NCI-H460 (cell line): ENCODE measurements at places on chromosomes 7 and 10.

DNA sequence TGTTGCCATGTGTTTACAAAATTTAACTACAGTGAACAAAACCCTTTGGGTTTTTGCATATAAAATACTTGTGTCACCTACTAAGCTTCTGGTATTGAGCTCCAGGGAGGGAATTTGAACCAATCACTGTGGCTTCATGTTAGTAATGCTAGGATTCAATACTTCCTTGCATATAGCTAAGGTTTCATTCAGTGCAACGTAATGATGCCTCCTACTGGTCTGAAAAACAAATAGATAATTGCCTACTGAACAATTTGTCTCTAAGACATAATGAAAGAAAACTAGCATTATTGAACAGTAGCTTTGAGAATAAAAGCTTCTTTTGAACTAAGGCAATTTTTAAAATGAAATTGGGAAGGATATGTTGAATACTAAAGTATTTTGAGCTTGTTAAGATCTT is 244.4 kb downstream of the ZWINT start:
- peak; percentile 40 for DNase-seq

GRCh38 chr10:103040418-103040817 is 122.3 kb downstream of the CNNM2 start:
- DNase-seq, result no peak

DNA sequence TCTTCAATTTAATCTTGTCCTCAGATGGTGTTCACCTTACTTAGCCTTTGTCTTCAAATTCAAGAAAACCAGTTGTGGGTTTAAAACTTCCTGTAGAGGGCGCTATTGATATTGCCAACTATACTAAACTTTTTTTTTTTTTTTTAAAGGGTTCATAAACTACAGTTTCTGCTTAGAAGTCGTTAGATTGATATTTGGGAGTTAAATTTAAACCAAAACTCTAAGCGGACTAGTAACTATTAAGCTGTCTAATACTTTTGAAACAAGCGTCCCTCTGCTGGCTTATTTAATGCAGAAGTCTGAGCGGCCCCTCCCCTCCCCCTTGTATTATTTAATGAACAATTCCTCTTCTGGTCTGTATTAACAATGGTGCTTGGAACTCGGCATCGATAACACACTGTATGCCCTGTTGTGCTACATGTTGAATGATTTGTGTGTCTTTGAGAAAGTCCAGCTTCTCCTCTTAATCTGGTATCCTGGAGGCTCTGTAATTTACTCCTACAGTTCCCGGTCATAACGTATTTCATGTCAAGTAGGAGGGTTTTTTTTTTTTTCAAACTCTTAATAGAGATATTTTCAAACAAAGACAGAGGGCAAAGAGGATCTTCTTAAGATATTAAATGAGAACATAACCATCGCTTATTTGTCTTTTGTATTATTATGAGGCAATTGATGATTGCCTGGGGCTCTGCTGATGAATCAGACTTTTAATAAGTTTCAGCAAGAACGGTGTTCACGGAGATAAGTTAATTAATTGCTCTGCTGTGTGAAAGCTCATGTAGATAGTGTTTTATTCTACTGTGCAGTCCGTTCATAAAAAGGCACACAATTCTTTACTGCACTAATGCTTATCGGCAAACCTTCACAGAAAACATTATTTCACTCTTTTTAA is 22.6 kb upstream of the CREB5 start:
- DNase-seq, result peak; percentile 59

- DNase-seq, result no peak
Observed at GRCh38 chr7:2106924-2107323, 125.8 kb downstream of the MAD1L1 start.

- DNase-seq, result no peak
Observed at GRCh38 chr7:21191321-21192073, 236.4 kb upstream of the SP4 start.

DNA sequence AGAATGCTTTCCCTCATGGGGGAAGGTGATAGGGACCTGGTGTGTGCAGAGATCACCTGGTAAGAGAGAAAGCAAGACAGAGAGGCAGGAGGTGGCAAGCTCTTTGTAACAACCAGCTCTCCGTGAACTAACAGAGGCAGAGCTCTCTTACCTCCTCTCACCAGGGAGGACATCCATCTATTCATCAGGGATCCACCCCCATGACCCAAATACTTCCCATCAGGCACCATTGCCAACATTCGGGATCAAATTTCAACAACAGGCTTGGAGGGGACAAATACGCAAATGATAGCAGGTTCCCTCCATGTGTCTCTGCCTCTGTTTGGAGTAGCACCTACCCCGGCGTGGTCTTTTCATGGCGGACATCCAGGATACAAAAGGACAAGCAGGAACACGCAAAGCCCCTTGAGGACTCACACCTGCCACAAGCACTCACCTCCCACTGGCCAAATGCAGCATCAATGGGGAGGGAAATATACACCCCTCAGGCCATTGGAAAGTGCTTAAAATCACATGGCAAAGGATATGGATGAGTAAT is 431.2 kb upstream of the AUTS2 start:
- DNase-seq, result no peak

- DNase-seq, result no peak
Observed at GRCh38 chr10:133006806-133007205, 64.4 kb upstream of the CFAP46 start.

DNA sequence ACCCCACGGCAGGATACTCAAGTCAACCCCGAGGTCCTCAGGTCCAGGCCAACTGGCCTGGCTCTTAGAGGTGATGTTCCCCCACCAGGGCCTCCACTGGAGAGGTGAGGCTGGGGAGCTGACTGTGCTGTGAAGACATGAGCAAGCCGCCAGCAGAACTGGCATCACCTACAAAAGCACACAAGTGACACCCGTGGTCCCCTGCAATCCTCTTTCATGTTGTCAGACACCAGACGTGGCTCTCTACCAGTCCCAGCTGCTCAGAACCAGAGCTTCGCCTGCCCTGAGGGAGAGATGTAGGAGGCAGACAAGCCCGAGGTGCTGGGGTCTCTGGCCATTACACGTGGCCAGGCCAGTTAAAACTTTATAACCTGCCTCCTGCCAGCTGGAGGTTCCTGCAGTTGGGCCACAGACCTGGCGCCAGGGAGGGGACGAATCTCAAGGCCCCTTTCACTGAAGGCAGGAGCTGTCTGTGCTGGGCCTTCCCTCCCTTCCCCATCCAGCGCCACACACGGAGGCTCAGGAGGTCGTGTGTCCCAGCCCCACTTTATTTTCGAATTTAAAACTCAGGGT is 2.2 kb downstream of the COMTD1 start:
- DNase-seq, result no peak

GRCh38 chr7:45718464-45719330 is 144.5 kb downstream of the ADCY1 start:
- no peak for DNase-seq

DNA sequence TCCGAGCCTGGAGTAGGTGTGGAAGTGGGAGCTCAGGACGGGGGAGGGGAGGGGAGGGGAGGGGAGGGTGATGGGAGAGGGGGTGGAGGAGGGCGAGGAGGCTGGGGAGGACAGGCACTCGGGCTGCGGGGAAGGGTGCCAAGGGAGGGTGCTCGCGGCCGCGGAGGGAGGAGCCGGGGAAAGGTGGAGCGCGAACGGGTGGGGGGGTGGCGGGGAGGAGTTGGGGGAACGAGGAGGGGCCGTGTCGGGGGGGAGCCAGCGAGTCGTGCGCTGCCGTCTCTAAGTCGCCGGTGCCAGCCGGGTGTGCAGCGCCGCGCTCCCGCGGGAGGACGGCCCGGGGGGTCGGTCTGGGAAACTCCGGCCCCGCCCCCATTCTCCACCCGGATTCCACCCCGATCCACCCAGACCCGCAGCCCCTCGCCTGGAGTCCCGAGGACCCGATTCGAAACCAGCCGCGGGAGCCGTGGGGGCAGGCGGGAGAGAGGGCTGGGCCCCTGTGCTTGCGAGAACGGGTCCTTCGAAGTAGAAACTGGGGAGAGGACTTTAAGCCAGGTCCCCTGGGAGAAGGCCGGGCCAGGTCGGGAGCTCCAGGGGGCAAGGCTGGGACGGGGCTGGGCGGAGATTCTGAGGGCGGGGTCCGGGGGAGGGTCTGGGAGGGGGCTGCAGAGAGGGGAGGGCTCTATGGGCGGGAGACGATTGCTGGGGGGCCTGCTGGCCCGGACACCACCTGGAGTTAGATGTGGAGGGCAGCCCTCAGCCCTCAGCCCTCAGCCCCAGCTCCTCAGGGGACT is at the start of gene ZNF467:
Gene ZNF467 (minus strand): TSS at position 143 of the 791 bp plus-strand sequence. CDS start 2,556 bp downstream, outside the sequence.
- no peak for DNase-seq

DNA sequence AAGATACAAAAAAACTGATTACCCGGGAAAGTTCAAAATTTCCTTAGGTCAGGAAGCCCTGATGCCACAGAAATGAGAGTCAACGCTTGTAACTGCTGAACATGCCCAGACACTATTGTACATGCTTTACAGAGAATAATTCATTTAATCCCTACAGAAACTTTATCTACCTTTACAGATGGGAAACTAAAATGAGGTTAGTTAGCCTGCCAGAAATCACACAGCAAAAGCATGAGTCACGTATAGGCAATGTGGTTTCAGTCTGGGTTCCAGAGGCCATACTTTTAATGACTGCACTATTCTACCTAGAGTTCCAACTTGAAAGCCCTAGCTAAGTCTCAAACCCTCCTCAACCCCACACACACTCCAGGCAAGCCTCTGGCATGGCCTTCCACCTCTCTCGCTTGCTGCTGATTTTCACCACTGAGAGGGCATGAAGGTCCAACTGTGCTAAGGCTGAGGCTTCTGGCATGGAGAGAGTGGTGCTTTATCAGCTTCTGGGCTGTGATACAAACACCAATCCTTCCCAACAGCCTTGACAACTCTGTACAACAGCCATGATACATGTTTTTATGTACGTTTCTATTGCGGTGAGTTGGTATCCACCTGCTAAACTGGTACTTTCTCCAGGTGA is 1011.2 kb upstream of the GHITM start:
- DNase-seq, result no peak

DNA sequence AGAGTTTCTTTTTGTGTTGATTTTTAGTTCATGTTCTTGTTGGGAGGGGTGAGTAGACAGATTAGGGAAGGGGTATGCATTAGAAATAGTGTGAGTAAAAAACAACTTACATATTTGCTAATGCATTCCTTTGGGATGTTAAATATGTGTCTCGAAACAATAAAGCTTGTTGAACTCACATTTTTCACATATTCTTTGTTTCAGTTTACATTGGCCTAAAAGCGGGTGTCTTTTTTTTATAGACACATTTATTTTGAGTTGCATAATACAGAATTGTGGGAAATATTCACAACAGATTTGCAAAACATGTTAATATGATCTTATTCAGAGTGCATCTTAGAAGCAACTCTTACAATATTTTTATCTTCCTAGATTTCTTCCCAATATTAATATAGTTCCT is 337.5 kb upstream of the CNTNAP2 start:
- no peak for DNase-seq

GRCh38 chr7:78169992-78170391 is 371.4 kb downstream of the PHTF2 start:
- DNase-seq, result no peak

DNA sequence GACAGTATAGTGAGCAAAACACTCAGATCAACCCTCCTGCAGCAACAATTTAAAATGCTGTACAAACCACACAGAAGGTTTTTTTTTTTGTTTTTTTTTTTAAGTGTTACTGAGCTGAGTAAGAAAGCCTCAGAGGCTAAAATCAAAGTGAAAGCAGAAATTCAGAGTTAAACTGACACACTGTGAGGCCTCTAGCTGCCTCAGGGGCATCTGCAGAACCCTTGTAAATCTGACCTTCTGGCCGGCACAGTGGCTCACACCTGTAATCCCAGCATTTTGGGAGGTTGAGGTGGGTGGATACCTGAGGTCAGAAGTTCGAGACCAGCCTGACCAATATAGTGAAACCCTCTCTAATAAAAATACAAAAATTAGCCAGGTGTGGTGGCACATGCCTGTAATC is 7.4 kb upstream of the GNA12 start:
- DNase-seq, result no peak

DNA sequence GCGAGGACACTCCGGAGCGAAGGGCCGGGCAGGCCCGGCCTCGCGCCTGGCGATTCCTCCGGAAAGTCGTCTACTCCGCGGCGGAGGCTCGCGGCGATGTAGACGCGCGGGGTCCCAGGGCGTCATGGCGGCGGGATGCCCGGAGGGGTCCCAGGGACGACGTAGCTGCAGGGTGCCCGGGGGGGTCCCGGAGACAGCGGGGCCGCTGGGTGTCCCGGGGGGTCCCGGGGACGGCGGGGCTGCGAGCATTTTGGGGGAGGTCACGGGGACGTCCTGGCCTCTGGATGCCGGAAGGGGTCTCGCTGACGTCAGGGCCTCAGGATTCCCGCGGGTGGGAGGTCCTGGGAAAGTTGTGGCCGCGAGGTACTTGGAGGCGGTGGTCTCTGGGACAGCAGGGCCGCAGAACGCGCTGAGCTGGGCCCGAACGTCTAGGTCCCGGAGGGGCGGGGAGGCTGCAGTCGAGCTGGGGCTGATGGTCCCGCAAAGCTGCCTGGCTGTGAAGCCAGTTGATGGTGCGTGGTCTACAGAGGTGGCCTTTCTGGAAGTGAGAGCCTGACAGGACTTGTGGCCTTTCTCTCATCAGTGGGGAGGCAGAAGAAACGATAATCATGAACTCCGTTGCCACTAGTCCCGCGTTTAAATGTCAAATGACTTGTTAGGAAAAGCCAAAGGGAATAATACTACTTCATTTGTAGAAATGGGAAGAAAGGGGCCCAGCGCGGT is 637 bp downstream of the HSPA14 start:
- no peak for DNase-seq

DNA sequence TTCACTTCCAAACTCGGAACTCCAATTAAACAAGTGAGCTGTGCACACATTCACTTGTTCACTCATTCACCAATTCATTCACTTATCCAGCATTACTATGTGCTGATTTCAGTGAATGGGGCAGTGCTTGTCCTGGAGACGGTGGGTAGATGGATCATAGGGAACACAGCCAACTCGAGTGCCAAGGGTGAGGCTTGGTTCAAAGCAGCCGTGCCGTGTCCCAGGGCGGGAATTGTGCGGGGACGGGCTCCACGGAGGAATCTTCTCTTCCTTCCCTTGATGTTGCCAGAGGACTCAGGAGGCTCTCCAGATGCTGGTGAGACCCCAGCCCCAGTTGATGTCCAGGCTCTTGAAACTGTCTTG is 2.9 kb downstream of the SH2D4B start:
- no peak for DNase-seq

- DNase-seq, result no peak
Observed at GRCh38 chr7:4461531-4461930, 220.6 kb upstream of the FOXK1 start.

DNA sequence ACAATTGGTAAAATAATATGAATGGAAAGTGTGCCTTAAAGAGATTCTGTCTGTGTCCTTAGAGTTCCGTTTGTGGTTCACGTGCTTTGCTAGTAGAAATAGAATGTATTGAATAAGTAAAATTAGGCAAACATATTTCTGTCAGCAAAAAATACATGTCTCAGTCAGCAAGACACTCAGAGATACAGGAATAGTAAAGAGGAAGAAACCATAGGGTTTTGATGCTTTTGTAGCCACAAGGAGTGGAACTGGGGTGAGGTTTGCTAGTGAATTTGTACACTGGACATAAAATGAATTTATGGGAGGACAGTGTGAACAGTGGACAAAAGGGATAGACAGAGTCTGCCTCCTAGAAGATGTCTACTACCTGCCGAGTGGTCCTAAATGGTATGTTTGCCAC is 289.2 kb upstream of the NRP1 start:
- no peak for DNase-seq
